ENCODE measurements at places on chromosomes 4 and X. TPM values are rescaled to one million over a fixed set of nuclear protein-coding genes. Genes with fewer than 3 reads are reported as not detected.

TLR8 gene
- total RNA-seq: 0.85 TPM

GRCh38 chr4:181991369-181992108 is 251.7 kb upstream of the TENM3 start:
- DNase-seq: no peak

KIT gene
- total RNA-seq: 1.2 TPM

GRCh38 chrX:136780763-136781162 is at the start of gene ARHGEF6:
TSS of gene ARHGEF6 (minus strand) at chrX:136780932. CDS start at chrX:136780882, 50 bp downstream.
- no peak for DNase-seq

- no peak for DNase-seq
These were observed 68.4 kb downstream of the MAOB start for GRCh38 chrX:43813898-43814297.

AFAP1 gene
- 6.8 TPM for total RNA-seq

SLC10A4 gene
- total RNA-seq: not detected

MAGEA11 gene
- total RNA-seq: not detected

SUPT20HL1 gene
- not detected for total RNA-seq

DNA sequence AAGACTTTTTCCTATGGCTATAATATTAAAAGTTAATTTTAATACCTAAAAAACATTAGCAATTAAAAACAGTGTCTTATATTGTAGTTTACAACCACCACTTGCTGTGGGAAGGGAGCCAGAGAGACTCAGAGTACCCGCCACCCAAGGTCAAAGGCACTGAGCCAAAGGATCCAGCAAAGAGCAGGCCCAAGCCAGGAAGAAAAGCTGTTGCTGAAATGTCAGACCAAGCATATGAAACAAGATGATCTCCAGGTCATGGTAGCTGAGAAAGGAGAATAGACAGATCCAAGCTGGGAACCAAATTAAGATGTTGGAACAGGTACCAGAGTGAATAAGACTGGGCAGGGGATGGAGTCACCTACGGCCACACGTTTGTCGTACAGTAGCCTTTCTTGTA is 18.8 kb upstream of the ATOH1 start:
- peak; percentile 36 for DNase-seq

All from left ventricle myocardium inferior (tissue), 1 donor.